ENCODE measurements at places on chromosomes 1 and 21.

DNA sequence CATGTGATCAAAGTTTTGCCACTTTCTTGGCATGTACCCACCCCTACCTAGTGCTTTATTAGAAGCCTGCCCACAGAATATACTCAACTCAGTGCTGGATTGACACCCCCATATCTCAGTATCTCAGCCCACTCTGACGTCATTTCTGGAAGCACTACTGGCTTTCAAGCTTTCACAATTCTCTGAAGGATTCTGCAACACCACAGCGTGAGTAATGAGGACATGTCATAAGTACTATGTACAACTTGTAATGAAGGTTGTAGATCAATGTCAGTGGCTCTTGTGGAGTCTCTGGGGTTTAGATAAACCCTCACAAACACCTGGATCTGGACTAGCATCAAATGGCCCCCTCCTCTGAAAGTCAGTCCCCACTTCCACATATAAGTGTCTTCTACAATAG, 57.2 kb downstream of the TNFSF4 start:
- DNase-seq = peak; percentile 18

DNA sequence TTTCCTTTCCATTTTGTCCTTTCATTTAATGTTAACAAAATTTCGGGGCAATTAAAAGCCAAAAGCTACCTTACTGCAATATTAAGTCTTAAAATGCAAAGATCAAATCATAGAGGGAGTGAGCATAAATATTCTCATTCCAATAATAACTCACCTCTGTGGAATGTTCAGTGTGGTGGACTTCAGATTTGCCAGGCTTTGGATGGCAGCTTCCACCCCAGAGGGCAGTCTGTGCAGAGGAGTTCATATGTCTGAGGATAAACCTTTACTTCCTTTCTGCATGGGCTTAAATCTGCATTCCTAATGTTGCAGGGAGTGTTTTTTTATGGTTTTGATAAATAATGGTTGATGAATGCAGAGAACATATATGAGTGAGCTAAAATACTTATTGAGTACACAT, 16.3 kb downstream of the KIAA0040 start:
- DNase-seq = no peak

DNA sequence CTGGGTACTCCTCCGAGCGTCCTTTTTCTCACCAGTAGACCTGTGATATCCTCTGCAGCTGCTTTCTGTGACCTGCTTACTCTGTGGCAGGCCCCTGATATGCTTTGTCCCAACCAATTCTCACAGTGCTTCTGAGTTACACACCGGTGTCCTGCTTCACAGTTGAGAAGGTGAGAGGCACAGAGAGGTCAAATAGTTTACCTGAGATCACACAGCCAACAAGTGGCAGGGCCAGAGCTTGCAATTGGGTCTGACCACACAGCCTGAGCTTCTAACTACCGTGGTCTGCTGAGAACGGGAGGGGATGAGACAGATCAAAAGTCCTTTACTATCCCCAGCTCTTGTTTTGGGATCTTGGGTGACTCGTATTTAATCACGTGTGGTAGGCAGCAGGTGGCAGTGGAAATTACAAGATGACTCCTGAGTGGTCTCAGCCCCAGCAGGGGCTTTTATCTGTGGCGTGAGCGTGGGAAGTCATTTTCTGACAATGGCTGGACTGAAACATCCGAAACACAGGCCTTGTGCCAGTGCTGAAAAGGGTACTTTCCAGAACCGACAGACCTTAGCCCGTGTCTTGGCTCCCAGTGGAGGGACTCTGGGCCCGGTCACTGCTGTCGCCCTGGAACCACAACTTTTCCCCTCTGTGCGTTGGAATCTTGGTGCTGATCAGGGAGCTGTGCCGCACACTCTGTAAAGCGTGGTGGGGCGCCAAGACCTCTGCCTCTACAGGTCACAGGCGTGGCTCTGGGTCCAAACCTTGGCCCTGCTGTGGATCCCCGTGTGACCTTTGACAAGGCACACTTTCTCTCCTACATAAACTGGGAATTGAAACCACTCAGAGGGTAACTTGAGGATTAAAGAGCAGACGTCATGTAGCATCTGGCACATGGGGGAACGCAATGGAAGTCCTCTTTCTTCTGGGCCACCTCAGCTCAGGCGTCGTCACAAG, 11.9 kb downstream of the THEMIS2 start:
- no peak for DNase-seq

DNA sequence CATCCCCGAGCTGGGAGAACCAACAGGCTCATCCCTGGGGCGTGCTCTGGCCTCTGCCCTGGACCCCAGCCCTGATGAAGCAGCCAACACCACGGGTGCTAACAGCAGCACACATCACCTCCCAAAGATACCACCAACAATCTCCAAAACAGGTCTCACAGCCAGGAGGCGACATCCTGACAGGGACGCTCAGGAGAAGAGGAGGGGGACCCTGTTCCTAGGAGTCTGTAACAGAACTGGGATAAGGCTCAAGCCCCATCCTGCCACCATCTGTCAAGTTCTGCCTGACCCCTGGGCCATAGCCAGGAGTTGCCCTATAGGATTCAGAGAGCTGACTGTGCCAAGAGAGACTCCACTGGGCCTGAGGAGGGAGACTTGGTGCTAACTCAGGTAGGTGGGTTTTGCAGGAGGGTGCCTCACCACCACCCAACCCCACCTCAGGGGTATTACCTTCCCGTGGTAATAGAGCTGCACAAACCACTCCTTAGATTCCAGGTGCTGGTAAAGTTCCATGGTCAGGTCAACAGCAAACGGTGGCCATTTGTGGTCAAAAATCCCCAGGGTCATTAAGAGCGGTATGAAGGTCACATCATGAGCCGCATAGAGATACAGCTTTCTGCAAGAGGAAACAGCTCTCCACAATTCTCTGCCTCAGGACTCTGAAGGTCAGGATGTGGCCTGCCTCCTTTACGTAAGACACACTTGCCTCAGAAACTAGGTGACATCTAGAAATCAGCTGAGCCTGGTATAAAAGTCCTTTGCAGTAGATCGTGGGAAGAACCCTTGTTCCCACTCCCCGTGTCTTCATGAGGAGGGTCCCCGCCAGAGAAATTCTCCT, 22.3 kb downstream of the ACP6 start:
- no peak for DNase-seq

DNA sequence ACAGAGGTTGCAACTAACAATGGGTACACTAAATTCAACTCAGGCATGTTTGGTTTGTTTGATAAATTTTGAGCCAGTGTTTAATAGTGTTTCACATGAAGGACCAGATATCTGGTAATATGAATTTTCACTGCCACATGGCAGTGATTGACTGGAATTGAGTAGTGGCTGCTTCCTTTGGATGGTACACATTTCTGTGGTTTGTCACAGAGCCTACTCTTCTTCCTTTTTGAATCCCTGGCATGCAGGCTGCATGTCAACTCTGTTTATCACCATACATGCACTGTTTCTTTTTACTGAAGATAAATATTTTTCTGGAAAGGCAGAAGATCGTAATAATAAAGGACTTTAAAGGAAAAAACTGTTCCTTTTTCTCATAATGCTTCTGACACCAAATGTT, 35.5 kb downstream of the SDCCAG8 start:
- no peak for DNase-seq

GRCh38 chr1:1335283-1335682, 4.2 kb downstream of the TAS1R3 start:
- no peak for DNase-seq

DNA sequence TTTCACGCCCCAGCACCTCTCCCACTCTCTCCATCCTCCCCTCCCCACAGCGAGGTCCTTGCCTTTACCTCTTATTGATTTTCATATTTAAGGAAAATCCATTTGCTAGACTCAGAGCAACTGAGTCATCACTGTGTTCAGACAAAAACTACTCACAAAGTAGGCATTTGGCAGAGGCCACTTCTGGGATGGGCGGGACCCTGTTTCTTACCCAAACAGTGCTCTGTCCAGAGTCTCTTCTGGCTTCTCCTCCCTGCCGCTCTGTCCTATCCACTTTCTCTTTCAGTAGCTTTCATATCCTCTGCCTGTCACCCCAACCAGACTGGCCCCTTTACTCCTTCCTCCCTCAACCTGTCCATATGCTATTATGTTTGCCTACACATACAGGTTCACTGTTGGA, 2.4 kb upstream of the NAV1 start:
- peak; percentile 88 for DNase-seq

- DNase-seq = no peak
Observed at GRCh38 chr21:45048968-45049367, 25.4 kb upstream of the ADARB1 start.

GRCh38 chr1:14811573-14811972, 213.1 kb downstream of the KAZN start:
- DNase-seq = no peak

DNA sequence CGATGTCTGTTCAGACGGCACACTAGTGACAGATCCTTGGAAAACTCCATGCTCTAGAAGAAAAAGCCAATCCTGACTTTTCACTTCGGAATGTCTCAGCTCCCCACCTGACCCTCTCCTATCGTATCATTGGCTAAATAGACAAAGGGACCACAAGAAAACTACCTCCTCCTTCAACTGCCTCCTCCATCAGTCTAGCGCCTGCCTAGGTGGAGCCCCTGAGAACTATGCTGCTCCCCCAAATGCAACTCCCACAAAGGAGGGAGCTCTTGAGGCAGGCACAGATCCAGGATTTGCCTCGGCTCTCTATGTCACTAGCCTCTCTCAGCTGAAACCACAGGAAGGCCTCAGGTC, 148.4 kb downstream of the TOMM20 start:
- DNase-seq = peak; percentile 66

DNA sequence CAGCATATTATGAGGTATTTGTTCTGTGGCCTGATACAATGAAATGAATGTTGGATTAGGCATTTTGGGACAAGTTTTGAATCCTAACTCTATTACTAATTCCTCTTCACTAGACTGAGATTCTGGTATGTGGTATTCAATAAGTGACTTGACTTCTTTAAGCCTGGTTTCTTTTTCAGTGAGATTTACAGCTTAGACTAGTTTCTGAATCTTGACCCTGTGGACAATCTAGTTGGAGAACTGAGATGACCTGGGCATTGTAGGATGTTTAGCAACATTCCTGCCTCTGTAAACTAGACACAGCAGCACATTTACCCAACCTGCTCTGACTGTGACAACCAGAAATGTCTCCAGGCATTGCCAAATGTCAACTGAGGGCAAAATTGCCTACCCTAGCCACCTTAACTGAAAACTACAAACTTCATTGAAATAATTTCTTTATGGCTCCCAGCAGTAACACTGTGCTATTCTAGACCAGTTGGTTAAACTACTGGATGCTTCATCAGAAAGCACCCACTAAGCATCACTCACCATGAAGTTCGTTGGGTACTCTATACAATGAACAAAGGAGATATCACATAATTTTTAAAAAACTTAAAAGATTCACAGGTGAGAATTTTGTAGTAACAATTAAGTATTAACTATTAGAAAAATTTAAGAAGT, 16.8 kb downstream of the PTPRC start:
- peak; percentile 52 for DNase-seq

GRCh38 chr1:62800825-62801306, 16.9 kb downstream of the ATG4C start:
- DNase-seq = no peak

GRCh38 chr1:230251644-230252191, 174.4 kb downstream of the PGBD5 start:
- no peak for DNase-seq

DNA sequence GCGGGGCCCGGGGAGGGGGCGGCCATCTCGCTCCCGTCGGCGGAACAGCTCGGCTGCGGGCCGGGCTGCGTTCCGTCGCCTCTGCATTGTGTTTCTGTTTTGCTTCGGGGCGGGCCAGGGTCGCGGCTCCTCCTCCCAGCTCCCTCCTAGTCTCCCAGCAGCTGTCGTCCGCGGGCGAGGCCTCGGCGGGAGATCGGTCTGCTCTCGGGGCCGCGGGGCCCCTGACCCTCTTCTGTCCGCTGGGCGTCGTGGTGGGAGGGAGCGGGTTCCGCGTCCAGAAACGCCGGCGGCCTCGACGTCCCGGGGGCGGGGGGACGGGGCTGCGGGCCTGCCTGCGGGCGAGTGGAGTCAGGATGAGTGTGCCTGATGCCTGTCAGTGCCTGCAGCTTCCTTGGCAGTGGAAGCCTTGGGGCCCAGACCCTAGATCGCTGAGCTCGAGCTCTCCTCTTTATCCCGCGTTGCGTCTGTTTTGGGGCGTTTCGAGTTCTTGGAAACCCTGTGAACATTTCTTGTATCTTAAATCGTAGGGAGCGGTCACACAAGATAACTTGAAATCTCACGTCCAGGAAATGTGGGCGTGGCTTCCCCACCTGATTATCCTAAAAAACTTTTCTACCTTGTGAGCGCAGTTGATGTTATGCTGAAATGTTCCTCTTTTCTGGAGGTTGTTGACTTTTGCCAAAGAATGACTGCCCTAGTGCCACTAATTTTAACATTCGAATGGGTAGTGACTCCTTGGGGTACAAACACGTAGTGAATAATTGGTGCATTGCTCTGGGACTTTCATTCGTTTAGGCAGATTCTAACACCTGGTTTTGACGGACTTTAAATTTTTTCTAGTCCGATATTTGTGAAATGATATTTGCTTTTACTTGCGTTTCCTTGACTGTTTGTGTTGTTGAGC, 676 bp downstream of the MORC3 start:
- peak; percentile 70 for DNase-seq

Measured in HFFc6 (cell line).